Thoracic aorta (tissue), 2 donors: ENCODE measurements at places on chromosomes 1 and 21. TPM values are rescaled to one million over a fixed set of nuclear protein-coding genes. Genes with fewer than 3 reads are reported as not detected.

Gene ABCG1
- total RNA-seq, result 20.6 TPM

Gene ITGB3BP
- total RNA-seq, result 7.1 TPM

DNA sequence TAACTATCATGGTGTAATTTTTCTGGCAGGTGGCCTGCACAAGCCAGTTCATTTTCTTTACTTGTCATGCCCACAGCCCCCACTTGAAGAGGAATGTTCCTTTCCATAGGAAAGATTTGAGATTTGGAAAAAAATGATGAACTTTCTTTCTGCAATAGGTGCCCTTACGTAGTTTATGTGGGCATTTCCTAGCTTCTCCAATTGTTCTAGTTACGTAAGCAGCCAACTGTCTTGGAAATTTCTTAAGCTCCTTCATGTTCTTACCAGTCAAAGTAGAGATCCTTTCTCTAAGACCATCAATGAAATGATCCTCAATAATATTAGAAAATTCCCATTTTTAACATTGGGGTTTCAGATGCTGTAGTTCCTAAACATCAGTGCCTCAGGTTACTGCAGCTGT is 109.5 kb upstream of the F3 start:
- H3K4me1 ChIP-seq, result no peaks in the 10 kb centered on the region
- H3K27ac ChIP-seq, result no peak overlapping the region
- no peaks in the 10 kb centered on the region for H3K36me3 ChIP-seq
- no peaks in the 10 kb centered on the region for H3K27me3 ChIP-seq
- DNase-seq, result no peak

DNA sequence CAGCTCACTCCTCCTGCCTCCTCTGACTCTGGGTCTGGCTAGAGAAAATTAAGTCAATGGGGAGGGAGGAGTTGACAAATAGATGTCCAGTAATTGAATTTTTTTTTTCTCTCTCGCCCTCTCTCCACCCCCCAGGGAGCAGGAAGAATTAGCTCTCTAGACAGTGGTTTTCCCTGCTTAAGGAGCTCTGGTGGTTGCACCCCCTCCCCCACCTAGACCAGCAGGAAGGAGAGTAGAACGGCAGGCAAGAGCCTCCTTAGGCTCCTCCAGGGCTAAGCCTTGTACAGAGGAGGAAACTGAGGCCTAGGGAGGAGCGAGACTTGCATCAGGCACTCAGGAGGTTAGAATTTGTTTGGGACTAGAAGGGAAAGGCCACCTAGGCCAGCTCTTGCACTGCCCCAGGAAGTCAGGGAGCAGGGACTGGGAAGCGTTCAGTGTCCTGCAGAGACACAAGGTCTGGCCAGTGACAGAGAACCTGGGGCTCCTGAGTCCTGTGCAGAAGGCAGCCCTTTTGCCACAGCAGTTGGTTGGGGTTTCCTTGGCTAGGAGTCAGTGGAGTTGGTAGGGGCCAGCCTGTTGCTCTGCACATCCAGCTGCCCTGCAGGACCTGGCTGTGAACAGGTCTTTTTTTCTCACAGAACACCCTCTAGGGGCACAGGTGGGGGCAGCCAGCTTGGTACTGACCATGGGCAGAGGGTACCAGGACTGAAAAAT is 49.5 kb upstream of the ACOT11 start:
- H3K36me3 ChIP-seq, result no peaks in the 10 kb centered on the region
- no peak overlapping the region for H3K27ac ChIP-seq
- H3K4me1 ChIP-seq, result peaks cover 3% of the 10 kb centered on the region
- H3K27me3 ChIP-seq, result no peaks in the 10 kb centered on the region
- H3K4me3 ChIP-seq, result peak overlapping the region; percentile 74

GRCh38 chr1:236472850-236473788 is 50.7 kb upstream of the LGALS8 start:
- DNase-seq, result no peak
- no peak overlapping the region for H3K4me3 ChIP-seq

- DNase-seq, result no peak
- H3K27ac ChIP-seq, result no peak overlapping the region
- no peak overlapping the region for H3K4me3 ChIP-seq
- no peaks in the 10 kb centered on the region for H3K4me1 ChIP-seq
- peaks cover 3% of the 10 kb centered on the region for H3K36me3 ChIP-seq
Measured at GRCh38 chr1:35350872-35351271, 82.4 kb downstream of the ZMYM4 start.

DNA sequence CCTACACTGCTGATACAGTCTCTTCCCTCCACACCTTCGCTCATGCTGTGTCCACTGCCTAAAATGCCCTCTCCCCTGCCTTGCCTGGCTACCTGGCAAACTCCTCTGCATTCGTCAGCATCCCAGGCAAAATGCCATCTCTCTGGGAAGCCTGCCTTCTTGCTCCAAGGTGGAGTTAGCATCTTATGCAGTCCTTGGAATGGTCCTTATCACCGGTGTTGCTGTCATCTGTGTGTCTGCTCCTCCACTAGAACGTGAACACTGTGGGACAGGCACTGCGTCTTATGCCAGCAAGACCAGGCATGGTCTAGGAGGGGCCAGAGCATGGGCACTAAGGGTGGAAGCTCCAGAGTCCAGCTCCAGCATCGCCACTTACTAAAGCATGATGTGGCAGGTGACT is 211.8 kb downstream of the MATN1 start:
- H3K4me1 ChIP-seq, result no peaks in the 10 kb centered on the region
- DNase-seq, result no peak
- no peaks in the 10 kb centered on the region for H3K27me3 ChIP-seq
- H3K27ac ChIP-seq, result no peak overlapping the region
- H3K36me3 ChIP-seq, result no peaks in the 10 kb centered on the region
